CD4-positive, alpha-beta memory T cell (primary cell): ENCODE measurements at places on chromosomes 6 and 20.

DNA sequence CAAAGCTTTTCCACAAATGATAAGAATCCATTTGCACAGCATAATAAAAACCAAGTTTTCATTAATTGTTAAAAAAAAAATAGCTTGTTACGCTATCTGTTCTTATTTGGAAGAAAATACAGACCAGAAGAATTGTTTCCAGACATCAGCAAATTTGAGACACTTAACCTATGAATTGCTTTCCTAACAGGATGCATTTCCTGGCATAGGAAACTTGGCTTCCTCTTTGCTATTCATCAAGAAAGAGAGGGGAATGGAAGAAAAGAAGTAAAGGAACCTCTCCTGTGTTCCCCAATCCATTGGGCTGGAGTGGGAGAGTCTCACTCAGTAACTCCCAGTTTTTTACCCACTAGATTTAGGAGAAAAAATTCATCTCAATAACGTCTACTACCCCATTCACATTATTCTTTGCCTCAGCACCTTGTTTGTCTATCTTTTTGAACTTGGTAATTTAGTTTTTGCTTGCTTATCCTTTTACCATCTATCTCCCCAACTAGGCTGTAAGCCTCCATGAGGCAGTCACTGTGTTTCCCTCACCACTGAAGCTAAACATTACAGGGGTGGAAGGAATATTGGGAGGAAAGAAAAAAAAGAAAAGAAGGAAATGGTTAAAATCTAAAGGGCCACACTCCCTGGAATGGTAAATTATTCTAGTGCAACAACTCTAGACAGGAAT, 150.3 kb downstream of the COL21A1 start:
- DNase-seq = no peak

GRCh38 chr6:151814614-151815013, 7.1 kb downstream of the ESR1 start:
- DNase-seq = no peak

GRCh38 chr6:13851330-13851729, 37.0 kb upstream of the MCUR1 start:
- DNase-seq = no peak

DNA sequence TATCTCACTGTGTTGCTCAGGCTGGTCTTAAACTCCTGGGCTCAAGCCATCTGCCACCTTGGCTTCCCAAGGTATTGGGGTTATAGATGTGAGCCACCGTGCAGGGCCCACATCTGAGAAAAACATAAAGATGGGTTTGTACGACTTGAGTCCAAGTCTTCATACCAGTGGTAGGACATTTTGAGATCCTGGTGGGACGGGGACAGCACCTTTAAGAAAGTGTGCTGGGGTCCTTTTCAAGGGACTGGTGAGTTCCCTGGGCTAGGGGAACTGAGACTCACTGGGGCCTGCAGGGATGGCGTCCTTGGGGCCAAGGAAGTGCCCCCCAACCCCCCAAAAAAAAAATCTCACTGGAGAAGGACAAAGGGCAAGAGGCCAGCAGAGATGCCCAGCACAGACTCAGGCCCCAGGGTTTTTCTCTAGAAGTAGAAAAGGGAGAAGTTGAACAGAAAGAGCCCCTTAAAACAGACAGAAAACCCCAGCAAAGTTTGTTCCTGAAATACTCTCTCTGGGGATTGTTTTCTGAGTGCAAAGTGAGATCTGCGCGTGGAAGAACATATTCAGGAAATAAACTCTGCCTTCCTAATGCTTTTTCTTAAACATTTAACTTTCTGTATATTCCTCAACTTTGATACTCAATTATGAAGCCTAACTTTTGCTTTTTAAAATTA, 10.7 kb downstream of the OSBPL2 start:
- no peak for DNase-seq

DNA sequence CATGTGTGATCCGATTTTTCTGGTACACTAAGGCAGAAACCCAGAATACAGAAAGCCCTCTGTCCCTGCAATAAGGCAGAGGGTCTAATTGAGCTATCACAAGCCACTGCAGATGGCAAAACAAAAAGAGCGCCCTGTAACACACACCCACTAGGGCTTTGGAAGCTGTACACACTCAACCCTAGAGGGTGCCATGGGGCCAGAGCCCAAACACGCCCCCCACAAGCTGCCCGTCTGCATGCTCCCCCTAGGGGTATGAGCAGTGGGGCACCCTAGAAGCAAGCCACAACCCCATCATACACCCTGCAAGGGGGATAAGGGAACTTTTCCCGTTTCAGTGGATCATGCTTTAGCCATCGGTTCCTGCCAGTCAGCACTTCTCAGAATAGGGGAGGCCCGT, 62.2 kb upstream of the PDE10A start:
- DNase-seq = no peak

DNA sequence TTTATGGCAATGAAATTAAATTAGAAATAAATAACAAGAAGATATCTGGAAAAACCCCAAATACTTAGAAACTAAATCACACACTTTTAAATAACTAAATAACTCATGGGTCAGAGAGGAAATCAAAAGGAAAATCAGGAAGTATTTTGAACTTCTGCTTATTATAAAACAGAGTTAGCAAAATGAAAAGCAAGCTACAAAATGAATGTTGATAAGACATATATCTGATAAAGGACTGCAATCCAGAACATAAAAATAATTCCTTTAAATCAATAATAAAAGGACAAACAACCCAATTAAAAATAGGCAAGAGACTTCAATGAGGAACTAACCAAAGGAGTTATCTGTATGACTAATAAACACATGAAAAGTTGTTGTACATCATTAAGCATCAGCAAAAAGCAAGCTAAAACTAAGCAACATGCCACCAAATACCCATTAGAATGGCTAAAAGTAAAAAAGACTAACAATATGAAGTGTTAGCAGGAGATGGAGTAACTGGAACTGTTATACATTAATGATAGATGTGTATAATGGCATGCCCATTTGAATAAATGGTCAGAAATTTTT, 38.9 kb upstream of the STMND1 start:
- DNase-seq = no peak

DNA sequence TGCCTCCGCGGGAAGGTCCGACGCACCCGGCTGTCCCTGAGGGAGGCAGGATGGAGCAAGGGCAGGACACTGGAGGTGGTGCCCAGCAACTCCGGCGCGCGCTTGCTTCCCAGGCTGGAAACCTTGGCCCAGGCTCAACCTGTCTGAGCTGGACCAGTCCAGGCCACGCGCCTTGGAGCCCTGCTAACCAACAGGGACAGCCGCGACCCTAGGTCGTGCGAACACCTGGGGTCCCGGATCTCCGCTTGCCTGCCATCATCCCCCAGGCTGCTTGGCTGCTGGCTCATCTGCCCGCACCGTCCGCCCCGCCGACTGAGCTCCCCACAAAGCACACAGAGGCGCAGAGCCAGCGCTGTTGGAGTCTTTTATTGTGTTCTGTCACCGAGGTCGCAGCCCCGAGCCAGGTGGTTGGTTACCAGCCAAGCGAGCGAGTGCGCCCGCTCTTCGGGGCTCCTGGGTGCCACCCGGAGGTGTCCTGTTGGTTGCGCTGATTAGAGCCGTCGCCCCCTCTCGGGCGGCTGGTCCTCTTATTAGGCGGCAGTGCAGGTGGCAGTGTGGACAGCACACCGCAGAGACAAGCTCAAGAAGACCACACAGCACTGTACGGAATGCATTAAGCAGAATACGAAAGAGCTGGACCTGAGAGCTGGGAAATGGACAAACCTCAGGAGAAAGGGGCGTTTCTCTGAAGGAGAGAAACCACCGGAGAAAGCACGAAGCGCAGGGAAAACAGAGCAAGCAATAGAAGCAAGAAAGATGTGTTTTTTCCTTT, 3.8 kb downstream of the COL12A1 start:
- no peak for DNase-seq

GRCh38 chr6:5084360-5084780, 771 bp upstream of the PPP1R3G start:
- no peak for DNase-seq

DNA sequence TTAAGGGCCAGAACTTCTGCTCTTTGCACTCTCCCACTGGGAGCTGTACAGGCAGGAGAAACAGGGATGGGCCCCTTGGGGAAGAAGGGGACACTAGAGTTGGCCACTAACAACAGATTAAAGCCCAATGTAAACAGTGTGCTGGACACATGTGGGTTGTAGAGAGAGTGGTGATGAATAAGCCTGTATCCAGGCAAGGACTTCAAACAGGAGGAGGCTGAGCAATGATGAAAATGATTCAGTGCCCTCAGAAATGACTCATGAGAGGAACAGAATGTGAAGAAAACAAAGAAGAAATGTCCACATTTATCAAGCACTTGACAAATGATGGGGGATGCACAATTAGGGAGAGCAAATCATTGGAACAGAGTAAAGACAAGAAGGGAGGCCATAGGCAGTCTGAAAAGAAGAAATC, 242.3 kb downstream of the TBX18 start:
- no peak for DNase-seq

- peak; percentile 24 for DNase-seq
Observed at GRCh38 chr20:59525500-59526241, 78.7 kb upstream of the PHACTR3 start.

DNA sequence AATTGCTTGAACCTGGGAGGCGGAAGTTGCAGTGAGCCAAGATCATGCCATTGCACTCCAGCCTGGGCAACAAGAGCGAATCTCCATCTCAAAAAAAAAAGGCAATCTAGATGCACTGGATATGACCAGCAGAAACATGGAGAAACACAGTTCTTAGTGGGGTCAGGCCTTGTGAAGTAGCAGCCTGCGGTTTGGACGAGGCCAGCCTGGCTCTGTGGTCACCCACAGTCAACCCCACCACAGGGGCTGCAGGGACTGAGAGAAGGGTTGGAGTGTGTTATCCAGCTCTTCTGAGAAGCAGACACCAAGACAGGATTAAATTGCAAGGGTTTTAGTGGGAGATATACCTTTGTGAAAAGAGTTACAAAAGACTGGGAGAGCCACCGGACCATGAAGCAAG, 194.3 kb upstream of the PROKR2 start:
- DNase-seq = no peak

DNA sequence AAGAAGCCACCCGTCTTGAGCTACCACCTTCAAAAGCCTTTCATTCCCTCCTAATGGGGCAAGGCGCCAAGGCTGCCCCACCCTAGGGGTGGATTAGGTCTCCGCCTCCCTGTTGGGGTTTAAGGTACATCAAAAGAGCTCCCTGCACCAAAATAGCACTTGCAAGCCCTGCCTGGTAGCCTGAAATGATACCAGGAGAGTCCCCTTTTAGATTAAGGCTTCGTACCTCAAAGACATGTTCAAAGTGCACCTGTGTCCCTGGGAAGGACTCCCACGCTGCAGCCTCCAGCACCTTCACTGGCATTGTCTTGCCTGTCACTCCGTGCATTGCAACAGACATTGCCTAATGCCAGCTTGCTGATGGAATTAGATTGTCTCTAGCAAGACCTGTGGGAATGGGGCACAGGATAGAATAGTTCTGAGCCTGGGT, 15.7 kb upstream of the CDKN1A start:
- no peak for DNase-seq

DNA sequence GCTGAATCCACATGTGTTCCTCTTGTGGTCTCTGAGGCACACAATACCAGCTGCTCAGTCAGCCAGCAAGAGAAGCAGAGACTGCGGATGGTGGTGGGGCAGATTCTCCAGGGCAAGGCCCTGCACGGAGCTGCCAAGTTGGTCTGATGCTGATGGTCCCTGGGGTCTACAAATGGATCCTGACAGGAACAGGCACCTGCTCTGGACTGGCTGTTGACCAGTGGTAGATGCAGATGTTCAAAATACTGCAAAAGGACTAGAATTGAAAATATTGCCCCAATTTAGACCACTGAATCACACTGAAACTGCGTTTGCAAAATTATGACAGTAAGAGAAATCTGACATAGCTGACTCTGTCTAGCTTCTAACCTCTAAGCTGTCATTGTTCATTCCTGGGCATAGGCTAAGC, 29.6 kb upstream of the TUBB2A start:
- no peak for DNase-seq

- no peak for DNase-seq
Observed at GRCh38 chr20:21049305-21049828, 56.8 kb downstream of the LINC00237 start.

GRCh38 chr6:26216886-26217713, 129.9 kb downstream of the HFE start:
- DNase-seq = no peak

- no peak for DNase-seq
Observed at GRCh38 chr6:105453968-105454367, 51.1 kb upstream of the PREP start.

- DNase-seq = no peak
Observed at GRCh38 chr20:53258741-53259140, 286.6 kb downstream of the TSHZ2 start.
